ENCODE measurements at places on chromosomes 6 and 20.

DNA sequence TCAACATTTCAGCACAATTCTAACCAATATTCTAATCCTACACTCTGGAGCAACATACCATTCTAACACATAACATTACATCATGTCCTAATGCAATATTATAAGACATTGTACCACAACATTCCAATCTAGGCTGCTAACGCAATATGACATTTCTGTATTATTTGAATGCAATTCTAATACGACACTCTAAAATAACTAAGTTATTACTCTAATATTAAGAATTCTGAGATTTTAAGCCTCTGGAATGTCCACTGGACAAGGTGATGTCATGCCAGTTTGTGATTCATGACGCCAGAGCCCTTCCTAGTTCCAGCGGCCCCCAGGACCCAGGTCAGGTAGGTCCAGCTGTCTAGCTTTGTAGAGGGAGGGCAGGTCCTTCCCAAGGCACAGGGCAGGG lies 69.7 kb upstream of the SIRPA start:
- no peak for DNase-seq

DNA sequence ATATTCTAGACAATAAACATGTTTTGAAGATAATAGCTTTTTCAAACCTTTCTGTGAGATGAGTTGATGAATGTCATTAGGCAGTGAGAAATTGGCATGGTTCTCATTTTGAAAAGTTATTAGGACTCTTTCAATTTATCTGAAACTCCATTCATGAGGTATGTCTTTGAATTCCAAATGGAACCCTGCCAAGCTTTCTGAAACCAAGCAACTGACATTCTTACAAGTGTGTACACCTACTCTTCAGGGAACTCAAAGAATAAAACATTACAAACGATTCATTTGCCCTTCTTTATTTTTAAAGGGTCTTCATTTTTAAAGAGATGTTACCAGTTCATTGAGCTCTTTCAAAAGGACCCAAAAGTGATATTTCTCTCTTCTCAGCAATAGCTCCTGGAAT lies 2.1 kb upstream of the TRDN start:
- no peak for DNase-seq

- no peak for DNase-seq
Observed at GRCh38 chr6:123562677-123563076, 74.1 kb downstream of the TRDN start.

- no peak for DNase-seq
Observed at GRCh38 chr20:53926428-53927028, 143.9 kb downstream of the BCAS1 start.

- no peak for DNase-seq
Observed at GRCh38 chr20:2327620-2328555, 32.1 kb downstream of the TGM3 start.

GRCh38 chr6:1586861-1587450 lies 22.8 kb upstream of the FOXC1 start:
- DNase-seq, result no peak

GRCh38 chr6:87093651-87094050 lies 1.3 kb downstream of the CGA start:
- DNase-seq, result no peak

GRCh38 chr6:39518221-39518620 lies 195.7 kb upstream of the KCNK16 start:
- DNase-seq, result no peak

- no peak for DNase-seq
Observed at GRCh38 chr6:98980819-98981218, 33.1 kb upstream of the FBXL4 start.

DNA sequence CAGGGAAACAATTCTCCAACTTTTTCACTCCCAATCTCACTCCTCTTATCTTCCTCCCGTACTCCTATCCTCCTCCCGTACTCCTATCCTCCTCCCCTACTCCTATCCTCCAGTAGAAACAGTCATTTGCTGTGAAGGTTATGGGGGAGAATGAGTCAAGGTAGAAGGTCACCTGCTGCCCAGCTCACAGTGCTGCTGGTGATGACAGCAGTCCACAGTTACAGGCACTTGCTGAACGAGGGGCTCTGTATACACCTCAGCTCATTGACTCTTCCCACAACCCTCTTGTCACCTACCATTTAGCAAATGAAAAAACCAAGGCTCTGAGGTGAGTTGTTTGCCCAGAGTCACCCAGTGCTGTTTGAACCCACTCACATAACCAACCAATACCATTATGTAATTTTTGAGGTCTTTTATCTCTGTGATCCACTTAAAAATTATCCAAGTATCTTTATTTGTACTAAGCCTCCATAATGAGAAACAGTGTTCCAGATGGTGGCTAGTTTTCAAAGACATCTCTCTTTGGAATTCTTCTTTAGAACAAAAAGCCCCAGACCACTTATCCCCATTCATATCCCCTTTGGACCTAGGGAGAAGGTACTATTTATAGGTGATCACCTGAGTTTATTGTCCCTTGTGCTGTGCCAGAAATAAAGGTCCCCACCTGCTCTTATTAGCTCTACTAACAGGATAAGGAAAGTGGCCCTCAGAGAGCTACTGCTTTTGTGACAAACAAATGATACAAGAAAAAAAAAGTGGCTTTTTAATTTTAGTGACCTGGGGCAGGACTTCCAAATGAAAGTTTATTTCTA lies 53.2 kb downstream of the PTPN1 start:
- DNase-seq, result no peak

DNA sequence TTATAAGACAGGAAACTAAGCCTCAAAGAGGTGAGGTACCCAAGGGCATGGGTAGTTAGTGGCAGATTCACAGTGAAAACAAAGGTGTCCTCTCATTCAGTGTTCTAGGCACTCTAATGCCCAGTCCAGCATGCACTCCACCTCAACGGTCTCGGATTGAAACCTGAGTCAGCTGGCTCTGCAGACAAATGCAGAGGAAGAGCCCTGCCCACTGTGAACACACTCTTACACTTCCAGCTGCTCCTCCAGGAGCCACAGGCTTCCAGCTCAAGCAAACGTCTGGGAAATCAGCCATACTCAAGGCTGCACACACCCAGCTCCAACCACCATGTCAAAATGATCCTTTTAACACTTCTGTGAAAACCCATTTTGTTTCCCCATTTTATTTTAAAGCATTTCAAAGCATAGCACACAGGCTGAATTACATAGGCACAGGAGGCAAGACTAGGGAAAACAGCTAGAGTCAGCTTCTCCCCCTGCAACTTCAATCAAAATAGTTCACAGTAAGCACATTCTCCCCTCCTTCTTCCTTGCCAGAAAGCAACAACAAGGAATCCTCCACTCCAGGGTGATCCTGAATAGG lies 3.0 kb upstream of the IL17A start:
- no peak for DNase-seq

DNA sequence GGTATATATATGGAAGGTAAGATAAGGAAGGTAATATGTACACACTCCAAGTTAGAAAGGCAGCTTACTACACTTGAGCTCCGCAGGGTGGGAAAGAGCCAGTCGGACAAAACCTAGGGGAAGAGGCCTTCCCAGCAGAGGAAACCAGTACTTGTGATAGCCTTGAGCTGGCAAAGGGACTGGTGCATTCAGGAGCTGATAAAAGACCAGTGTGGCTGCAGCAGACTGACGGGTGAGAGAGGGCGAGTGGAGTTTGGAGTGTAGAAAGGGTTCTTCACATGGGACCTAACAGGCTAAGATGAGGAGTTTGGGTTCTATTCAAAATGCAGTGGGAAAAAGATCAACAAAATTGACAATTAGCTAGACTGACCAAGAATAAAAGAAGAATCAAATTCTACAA lies 49.3 kb upstream of the KIF13A start:
- no peak for DNase-seq

- DNase-seq, result no peak
Observed at GRCh38 chr20:2401527-2401926, 20.8 kb downstream of the TGM6 start.

DNA sequence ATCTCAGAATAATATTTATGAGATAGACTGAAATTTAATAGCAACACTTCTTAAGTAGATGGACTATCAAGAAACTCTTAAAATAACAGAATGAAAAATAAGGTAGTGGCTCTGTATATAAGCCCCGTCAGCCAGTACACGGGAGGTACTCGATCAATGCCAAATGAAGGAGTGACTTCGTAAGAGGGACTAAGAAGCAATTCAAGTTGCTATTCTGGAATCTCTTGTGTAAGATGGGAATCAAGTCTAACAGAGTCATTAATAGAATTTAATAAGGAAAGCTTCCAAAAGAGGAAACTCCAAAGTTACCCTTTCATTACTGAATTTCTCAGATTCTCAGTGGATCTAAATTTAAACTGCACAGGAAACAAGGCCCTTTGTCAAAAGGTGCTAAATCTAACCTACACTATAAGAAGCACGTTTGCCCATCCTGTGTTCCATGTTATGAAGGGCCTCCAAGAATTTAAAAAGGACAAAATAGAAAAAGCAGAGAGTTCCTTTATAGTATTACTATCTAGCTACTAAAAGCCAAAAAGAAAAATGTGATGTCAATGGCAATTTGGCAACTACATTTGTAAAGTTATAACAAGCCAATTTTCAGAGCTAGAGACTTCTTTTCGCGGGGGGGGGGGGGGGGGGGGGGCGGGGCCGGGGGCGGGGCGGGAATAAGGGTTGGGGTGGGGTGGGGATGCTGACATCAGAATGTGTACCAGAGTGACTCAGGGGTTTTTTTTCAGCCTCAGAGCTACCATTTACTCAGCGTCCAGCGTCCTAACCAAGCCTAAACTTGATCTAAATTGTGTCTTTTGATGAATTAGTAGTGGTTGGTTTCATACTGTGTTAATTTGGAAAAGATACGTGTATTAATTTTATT lies 200.6 kb downstream of the GMPR start:
- DNase-seq, result no peak

- DNase-seq, result no peak
Observed at GRCh38 chr6:136324686-136325380, 35.2 kb upstream of the BCLAF1 start.

GRCh38 chr6:115001731-115002350 lies 659.0 kb upstream of the HS3ST5 start:
- DNase-seq, result no peak

GRCh38 chr6:111552241-111552744 lies 53.4 kb downstream of the TRAF3IP2 start:
- no peak for DNase-seq

DNA sequence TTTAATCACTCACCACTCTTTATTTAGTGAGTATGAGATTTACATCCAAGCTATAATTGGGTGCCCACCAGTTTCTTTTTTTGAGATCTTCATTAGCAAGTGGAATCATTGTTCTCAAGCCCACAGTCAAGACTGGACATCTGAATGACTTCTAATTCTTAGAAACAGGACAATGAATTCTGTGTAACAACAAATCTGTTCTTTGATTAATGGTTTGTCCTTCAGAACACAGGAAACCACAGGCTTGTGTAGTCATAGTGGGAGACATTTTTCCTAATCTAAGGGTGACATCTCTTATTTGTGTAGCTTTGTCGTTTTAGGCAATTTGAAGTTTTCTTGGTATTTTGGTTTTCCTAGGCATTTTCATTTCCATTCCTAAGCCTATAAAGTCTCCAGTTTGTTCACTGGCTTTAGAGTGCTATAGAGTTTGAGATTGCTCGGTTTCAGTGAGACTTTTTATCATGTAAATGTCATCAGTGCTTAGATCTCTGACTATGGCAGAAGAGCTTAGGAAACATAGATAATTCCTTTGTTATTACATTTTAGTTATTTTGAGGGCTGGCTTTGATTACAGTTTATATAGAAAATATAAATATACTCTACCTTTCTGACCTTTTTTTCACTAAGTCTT lies 903.9 kb upstream of the MAP3K7 start:
- no peak for DNase-seq

- DNase-seq, result no peak
Observed at GRCh38 chr6:10441004-10441654, 26.3 kb upstream of the TFAP2A start.

GRCh38 chr6:10310330-10310653 lies 104.6 kb downstream of the TFAP2A start:
- DNase-seq, result no peak

DNA sequence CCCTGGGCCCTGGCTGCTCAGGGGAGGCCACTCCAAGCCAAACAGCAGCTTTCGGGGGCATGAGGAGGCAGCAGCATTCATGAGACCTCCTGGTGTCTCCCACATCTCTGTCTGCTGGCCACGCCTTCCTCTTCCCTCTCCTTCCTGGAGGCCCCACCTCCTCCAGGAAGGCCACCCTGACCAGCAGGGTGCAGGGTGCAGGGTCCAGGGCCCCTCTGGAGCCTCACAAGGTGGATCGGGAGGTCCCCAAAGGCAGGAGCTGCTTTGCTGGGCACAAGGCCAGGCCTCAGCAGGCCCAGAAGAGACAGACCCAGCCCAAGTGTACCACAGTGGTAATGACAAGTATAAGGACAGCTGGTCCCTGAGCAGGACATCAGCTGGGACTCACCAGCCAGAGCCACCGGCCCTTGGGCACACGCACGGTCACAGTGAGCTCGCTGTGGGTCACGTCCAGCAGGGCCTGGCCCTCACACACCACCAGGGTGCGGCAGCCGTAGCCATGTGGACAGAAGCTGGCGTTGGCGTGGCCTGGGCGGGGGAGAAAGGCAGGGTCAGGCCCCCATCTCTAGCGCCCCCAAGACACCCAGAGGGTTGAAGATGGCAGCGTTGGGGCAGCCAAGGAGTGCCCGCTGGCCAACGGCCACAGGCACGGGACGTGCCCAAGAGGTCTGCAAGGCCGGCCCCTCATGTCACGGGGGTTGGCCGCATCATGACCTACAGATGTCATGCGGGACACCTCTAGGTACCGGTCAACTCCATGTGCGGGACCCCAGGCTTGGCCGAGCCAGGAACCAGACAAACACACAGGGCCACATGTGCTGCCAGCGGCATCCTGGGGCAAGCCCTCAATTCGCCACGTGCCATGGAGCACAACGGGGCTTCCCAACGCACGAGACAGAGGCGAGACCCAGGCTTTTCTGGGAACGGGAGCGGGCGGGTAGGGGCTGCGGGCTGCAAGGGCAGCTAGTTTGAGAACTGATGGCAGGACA lies 26.9 kb downstream of the ADRM1 start:
- no peak for DNase-seq

DNA sequence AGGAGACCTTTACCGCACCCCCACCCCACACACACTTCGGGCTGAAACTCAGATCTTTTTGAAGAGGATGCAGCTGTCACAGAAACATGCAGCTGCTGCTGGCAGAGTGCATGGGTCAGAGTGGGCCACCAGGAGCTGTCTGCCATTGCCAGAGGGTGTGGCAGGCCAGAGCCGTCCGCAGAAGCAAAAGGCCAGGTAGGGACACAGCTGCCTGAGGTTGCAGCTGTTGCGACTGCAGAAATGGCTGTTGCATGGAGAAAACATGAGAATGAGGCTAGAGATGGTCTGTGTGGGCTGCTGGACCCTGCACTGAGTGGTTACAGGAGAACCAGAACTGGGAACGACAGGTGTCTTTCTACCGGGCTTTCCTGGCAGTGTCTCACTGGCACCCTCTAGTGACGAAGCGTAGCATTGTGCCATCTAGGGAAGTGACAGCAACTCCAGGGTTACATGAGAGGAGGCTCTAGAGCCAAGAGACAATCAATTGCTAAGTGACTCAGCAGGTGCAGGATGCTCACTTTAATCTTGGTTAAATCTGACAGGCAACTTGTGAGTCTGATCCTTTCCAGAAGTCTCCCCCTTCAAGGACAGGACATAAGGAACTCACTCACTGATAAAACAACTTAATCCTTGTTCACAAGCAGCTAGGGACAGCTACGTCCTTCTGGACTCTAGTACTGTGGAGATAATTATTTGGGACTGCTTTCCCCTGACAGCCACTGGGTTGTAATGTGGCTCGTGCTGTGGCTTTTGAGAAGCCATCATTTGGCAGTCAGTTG lies 29.1 kb upstream of the SERPINB9 start:
- DNase-seq, result peak; percentile 62

Measured in stimulated activated CD8-positive, alpha-beta memory T cell treated with anti-CD3 and anti-CD28 coated beads, Interleukin-15, amount 100 ng/mL, for 4 hours (primary cell).